ENCODE measurements at places on chromosomes 5 and 9.

GRCh38 chr9:73011181-73011750 is 58.4 kb upstream of the ALDH1A1 start:
- DNase-seq, result no peak

DNA sequence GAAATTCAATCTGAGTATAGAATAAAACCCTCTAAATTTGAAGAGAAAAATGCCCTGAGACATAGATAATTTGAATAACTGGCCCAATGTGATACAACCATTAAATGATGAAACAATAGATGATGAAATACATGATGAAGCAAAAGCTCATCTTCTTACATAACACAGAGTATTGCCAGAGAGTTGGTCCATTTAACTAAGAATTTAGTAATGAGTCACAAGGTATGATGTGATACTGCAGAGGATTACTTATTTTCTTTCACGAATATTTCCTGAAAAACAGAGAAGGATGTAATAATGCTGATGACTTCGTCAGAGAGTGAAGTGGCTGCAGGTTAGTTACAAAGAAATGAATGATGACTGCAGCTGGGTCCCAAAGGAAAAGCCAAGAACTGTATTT is 379.3 kb downstream of the CDH12 start:
- DNase-seq, result no peak

DNA sequence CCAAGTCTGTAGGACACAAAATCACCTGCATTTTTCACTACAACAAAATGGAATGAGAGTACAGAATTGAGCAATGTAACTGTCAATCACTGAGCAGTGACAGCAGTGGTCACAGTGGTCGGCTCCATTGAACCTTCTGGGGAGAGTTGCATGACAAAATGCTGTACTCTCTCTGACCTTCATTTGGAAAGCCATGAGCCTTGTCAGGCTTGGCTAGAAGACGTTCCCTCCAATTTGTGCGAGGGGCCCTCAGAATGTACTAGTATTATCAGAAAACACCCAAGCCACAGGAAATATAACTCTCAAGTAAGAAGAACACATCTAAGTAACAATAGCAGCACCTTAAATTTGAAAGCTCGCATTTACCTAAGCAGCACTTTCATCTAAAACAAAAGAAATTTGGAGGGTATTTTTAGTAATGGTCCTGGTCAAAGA is 425.6 kb upstream of the MEF2C start:
- no peak for DNase-seq

- DNase-seq, result no peak
Measured at GRCh38 chr5:124745928-124746915, at the start of gene ZNF608. TSS of gene ZNF608 (minus strand) at chr5:124746639. CDS start at chr5:124744989, 1,650 bp downstream.

DNA sequence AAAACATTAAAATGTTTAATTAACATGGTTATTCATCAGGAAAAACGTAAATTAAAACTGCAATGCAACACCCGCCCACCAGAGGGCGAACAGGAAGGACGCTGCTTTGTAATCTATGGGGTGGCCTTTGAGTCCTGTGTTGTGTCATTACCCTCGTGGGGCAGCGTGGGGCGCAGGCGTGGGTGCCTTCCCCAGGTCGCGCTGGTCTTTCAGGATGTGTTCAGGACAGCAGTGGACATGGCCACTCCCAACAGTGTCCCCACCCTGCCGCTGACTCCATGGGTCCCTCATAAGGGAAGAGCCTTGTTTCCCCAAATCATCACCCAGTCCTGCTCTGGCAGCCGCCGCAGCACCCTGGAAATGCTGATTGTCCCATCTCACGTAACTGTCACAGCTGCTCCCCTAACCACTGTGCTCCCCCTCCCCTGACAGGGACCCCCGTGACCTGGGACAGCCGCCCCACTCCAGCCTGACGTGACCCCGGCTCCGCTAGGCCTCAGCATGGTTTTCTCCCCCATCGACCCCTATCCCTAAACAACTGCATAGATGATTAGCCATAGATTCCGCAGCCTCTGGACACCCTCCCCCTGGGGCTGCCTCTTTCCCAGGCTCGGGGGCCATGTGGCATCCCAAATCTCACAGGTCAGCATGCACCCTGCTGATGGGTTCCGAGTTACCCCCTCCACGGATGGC is 36.4 kb downstream of the GLT6D1 start:
- peak; percentile 70 for DNase-seq

DNA sequence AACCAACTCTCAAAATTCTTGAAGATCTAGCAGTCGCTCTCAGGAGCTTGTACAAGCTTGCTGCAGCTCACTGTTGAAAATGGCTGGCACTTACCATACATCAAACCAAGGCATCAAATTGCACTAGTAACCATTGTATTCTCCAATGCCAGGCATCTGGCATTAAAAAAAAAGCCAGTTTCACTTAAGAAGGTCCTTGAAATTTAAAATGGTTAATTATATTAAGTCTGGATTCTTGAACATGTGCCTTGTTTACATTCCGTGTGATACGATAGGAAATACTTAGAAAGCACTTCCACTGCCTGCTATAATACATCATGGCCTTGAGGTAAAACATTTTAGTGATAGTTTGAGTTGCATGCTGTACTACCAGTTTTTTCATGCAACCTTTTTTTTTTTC is 300.7 kb downstream of the KDM4C start:
- DNase-seq, result no peak

- peak; percentile 84 for DNase-seq
Measured at GRCh38 chr5:138068742-138069600, 14.9 kb upstream of the WNT8A start.

- no peak for DNase-seq
Measured at GRCh38 chr9:86807367-86807976, 139.8 kb downstream of the GAS1 start.

DNA sequence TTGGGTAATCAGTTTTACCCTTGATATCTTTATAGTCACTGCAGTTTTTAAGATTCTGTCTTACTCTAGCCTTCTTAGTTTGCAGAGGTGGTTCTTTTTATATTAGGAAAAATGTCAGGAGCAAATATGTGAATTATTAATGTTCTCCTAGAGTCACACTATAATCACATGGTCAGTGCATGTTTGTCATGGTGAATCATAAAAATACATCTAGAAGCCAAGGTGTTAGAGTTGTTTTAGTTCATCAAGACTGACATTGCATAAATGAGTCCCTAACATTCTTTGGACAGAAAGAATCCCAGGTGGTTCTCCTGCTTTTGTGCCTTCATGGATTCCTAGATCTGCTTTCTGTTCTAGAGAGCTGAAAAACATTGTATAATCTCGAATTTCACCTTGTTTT is 22.9 kb downstream of the ATG10 start:
- DNase-seq, result no peak

DNA sequence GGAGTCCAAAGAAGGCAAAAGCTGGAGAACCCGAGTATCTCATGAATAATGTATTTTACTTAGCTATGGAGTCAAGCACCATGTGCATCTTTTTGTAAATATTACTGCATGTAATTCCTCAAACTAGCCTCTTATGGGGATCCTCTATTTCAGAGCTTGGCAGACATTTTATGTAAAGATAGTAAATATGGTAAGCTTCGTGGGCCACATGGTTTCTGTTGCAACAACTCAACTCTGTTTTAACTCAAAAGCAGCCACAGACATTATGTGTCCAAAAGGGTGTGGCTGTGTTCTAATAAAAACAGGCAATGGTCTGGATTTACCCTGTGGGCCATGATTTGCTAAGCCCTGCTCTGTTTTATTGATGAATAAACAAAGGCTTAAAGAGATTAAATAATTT is 17.3 kb downstream of the DAPK1 start:
- DNase-seq, result no peak

GRCh38 chr5:25358919-25359318 is 714.1 kb upstream of the CDH10 start:
- no peak for DNase-seq

GRCh38 chr5:9841516-9842170 is 211.5 kb upstream of the TAS2R1 start:
- DNase-seq, result no peak

Measured in stimulated activated CD4-positive, alpha-beta T cell treated with anti-CD3 and anti-CD28 coated beads, Interleukin-2, amount 100 ng/mL, for 24 hours (primary cell).